Naive thymus-derived CD8-positive, alpha-beta T cell (primary cell): ENCODE measurements at places on chromosomes 6 and 20. TPM values are rescaled to one million over a fixed set of nuclear protein-coding genes. Genes with fewer than 3 reads are reported as not detected.

GRCh38 chr6:17207281-17207680, 73.9 kb upstream of the RBM24 start:
- no peaks in the 10 kb centered on the region for H3K4me1 ChIP-seq
- no peaks in the 10 kb centered on the region for H3K36me3 ChIP-seq
- no peak overlapping the region for H3K4me3 ChIP-seq
- no peak overlapping the region for H3K27ac ChIP-seq

- H3K27me3 ChIP-seq = no peaks in the 10 kb centered on the region
- no peaks in the 10 kb centered on the region for H3K4me1 ChIP-seq
These were observed 7.0 kb downstream of the SERAC1 start for GRCh38 chr6:158160932-158161539.

DNA sequence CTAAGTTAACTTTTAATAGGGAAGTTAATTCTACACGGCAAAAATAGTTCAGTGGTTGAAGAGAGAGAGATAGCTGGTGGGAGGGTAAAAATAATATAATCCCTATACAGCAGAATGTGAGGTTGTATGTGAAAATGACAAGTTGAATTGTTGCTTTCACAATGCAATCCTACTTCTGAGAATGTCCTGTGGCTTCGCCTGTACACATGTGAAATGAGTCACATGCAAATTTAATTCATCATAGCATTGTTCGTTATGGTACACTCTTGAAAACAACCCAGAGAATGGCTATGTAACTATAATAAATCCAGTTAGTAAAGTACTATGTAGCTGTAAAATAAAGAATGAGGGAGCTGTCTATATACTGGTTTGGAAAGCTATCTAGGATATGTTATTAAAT, 46.0 kb upstream of the HINT3 start:
- no peaks in the 10 kb centered on the region for H3K27me3 ChIP-seq
- no peak overlapping the region for H3K4me3 ChIP-seq
- peaks cover 4% of the 10 kb centered on the region for H3K4me1 ChIP-seq
- no peak overlapping the region for H3K27ac ChIP-seq
- H3K36me3 ChIP-seq = peaks cover 5% of the 10 kb centered on the region
- no peak for DNase-seq

- H3K4me1 ChIP-seq = peaks cover 82% of the 10 kb centered on the region
- H3K27me3 ChIP-seq = no peaks in the 10 kb centered on the region
- H3K36me3 ChIP-seq = no peaks in the 10 kb centered on the region
- H3K27ac ChIP-seq = peak overlapping the region; percentile 99
- peak; percentile 74 for DNase-seq
These were observed 4.8 kb upstream of the ZKSCAN8 start for GRCh38 chr6:28136585-28137504.

DNA sequence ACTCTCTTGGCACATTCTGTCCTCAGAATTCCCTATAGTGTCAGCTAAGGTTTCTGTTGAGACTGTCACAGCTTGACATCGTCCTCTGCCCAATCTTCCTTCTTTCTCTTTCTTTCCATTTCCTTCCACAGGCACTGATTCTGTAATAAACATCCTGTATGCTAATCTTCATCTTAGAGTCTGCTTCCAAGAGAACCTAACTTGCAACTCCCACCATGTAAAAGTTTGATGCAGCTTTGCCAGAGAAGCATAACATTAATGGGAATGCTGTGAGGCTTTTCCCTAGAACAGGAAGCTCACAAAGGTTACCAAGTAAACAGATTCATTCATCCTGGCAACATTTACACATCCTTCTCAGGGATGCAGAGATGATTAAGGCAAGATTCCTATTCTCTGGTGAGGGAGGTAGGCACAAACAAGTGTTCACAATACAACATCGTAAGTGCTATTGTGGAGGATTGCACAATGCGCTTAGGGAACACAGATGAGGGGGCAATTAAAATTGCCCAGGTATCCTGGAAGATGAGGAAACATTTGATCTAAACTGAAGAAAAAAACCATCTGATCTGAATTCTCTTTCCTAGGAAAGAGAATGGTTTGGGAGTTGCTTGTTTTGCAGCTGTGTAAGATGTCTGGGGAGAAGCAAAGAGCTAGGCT, 74.7 kb downstream of the GRM1 start:
- H3K4me3 ChIP-seq = no peak overlapping the region
- peaks cover 3% of the 10 kb centered on the region for H3K36me3 ChIP-seq
- no peaks in the 10 kb centered on the region for H3K4me1 ChIP-seq
- H3K27me3 ChIP-seq = peaks cover 3% of the 10 kb centered on the region

DNA sequence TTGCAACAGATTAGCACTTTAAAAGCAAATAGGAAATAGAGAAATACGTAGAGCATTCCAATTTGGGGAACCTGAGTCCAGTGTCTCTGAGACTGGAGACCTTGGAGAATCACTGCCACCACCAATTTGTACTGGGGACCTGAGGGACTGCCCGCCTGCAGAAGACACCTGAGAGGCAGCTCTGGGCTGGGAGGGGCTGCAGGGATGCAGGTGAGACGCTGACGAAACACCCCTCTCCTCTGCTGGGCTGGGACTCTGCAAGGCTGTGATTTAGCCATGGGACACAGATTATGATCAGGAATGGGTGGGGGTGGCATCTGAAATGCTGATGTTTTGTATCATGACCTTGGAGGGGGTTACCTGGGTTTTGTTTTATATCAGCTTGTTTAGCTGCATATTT, 7.0 kb upstream of the APMAP start:
- peaks cover 7% of the 10 kb centered on the region for H3K4me1 ChIP-seq
- H3K36me3 ChIP-seq = peaks cover 5% of the 10 kb centered on the region
- no peaks in the 10 kb centered on the region for H3K27me3 ChIP-seq
- H3K27ac ChIP-seq = no peak overlapping the region
- H3K4me3 ChIP-seq = no peak overlapping the region

DNA sequence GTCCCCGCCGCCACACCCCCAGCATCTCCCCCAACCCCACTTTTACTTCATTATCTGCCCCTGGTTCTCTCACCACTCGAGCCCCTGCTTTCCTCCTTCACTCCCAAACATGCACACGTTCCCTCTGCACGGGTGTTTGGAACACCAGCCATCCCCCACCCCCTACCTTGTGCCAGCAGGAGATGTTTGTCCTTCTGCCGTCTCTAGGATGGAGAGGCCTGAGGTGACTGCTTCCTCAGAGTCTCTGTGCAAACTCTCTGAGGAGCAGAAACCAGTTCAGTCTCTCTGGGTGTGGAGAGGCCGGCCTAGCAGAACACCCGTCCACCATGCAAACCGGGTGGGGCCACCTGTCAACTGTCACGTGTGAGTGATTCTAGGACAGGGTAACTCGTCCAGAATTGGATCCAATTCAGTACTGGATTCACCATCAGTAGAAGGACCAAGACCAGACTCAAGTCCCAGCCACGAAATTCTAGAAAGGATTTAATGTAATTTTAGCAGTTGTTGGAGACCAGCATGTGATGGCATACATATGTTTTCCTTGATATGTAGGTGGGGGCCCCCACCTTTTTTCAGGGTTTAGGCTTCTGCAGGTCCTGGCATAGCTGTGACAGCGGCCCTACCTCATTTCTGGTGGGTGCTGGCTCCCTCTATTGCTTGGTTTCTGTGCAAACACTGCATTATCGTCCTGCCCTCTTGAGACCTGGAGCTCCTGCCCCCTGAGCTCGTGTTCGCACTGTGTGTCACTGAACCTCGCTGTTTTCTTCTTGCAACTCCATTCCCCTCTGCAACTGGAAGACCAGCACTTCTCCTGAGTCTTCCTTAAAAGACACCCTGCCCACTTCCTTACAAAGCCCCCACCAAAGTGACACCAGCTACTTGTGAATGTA, at the start of gene RAET1E:
TSS of gene RAET1E (minus strand) at position 259 of the 890 bp plus-strand sequence. CDS start 7,212 bp downstream, outside the sequence.
- H3K4me3 ChIP-seq = no peak within 1 kb of the TSS
- peaks cover 15% of the 10 kb centered on the region for H3K4me1 ChIP-seq
- H3K36me3 ChIP-seq = no peaks in the 10 kb centered on the region
- H3K27ac ChIP-seq = no peak within 1 kb of the TSS

- no peaks in the 10 kb centered on the region for H3K36me3 ChIP-seq
- no peak overlapping the region for H3K4me3 ChIP-seq
- no peak for DNase-seq
- H3K4me1 ChIP-seq = peaks cover 3% of the 10 kb centered on the region
- peaks cover 12% of the 10 kb centered on the region for H3K27me3 ChIP-seq
These were observed 2.2 kb upstream of the CCM2L start for GRCh38 chr20:32007787-32008616.

GRCh38 chr6:130787726-130788500, 39.3 kb upstream of the SMLR1 start:
- H3K4me3 ChIP-seq = no peak overlapping the region
- no peaks in the 10 kb centered on the region for H3K4me1 ChIP-seq
- no peak for DNase-seq
- no peaks in the 10 kb centered on the region for H3K36me3 ChIP-seq
- H3K27me3 ChIP-seq = peaks cover 2% of the 10 kb centered on the region
- H3K27ac ChIP-seq = no peak overlapping the region

DNA sequence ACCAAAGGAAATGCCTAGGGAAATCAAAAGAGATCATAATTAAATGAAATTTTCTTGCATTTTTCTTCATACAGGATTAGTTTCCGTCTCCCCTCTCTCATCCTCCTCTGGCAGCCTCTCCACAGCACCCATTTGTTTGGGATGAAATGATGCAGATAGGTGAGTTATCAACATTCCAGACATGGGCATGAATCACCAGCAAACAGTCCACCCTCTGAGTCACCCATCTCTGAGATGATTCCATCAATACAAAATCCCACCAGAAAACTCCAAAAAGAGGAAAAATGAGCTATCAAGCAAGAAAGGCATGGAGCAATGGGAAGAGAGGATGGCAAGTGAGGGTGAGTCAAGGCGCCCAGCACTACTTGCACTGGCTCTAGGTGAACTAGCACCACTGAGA, 11.4 kb downstream of the MC3R start:
- H3K27ac ChIP-seq = no peak overlapping the region
- H3K4me3 ChIP-seq = no peak overlapping the region
- no peak for DNase-seq
- H3K4me1 ChIP-seq = peaks cover 3% of the 10 kb centered on the region

- H3K27ac ChIP-seq = peak overlapping the region; percentile 43
- peaks cover 73% of the 10 kb centered on the region for H3K4me1 ChIP-seq
- H3K36me3 ChIP-seq = no peaks in the 10 kb centered on the region
- no peaks in the 10 kb centered on the region for H3K27me3 ChIP-seq
These were observed 26.7 kb downstream of the TRERF1 start for GRCh38 chr6:42424906-42425474.

DNA sequence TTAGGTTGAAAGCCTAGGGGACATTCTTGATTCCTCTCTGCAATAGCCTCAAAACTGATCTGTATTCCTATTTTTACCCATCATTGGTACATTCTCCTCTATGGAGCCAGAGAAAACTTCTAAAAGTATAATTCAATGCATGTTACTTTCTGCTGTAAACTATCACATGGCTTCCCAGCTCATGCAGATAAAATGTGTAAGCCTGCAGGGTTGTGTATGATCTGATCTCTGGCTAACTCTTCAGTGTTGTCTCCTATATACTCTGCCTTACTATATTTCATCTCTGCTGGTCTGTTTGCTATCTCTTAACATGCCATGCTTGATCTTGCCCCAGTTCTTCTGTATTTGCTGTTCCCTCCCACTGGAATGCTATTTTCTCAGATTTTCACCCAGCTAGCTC, 323.3 kb upstream of the RSPO3 start:
- H3K4me3 ChIP-seq = no peak overlapping the region
- no peak overlapping the region for H3K27ac ChIP-seq
- no peaks in the 10 kb centered on the region for H3K4me1 ChIP-seq
- DNase-seq = no peak
- H3K36me3 ChIP-seq = no peaks in the 10 kb centered on the region

DNA sequence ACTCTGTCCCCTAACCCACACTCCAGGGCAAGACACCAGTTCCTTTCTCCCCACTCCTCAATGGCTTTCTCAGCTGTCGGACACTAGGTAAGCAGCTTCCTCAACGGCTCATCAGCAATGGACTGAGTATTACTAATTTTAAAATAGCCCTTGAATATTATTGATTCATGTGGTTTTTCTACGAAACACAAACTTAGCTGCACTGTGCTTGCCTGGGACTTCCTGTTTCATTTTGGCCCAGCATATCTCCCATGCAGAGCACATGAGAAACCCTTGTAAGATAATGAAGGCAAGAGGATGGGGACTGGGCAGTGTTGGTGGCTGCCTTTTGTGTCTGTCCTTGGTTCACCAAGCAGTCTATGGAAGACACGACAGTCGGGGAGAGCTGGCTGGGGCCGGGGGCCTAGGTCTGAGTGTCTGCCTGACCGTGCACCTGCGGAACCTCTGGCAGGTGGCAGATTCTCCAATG, 48.9 kb downstream of the RNASET2 start:
- no peaks in the 10 kb centered on the region for H3K27me3 ChIP-seq
- peak; percentile 15 for DNase-seq
- peak overlapping the region; percentile 11 for H3K27ac ChIP-seq

- no peak for DNase-seq
- peaks cover 25% of the 10 kb centered on the region for H3K4me1 ChIP-seq
- H3K27me3 ChIP-seq = peaks cover 5% of the 10 kb centered on the region
- H3K27ac ChIP-seq = no peak overlapping the region
- no peak overlapping the region for H3K4me3 ChIP-seq
These were observed 134.0 kb downstream of the WDR27 start for GRCh38 chr6:169567819-169568218.

DNA sequence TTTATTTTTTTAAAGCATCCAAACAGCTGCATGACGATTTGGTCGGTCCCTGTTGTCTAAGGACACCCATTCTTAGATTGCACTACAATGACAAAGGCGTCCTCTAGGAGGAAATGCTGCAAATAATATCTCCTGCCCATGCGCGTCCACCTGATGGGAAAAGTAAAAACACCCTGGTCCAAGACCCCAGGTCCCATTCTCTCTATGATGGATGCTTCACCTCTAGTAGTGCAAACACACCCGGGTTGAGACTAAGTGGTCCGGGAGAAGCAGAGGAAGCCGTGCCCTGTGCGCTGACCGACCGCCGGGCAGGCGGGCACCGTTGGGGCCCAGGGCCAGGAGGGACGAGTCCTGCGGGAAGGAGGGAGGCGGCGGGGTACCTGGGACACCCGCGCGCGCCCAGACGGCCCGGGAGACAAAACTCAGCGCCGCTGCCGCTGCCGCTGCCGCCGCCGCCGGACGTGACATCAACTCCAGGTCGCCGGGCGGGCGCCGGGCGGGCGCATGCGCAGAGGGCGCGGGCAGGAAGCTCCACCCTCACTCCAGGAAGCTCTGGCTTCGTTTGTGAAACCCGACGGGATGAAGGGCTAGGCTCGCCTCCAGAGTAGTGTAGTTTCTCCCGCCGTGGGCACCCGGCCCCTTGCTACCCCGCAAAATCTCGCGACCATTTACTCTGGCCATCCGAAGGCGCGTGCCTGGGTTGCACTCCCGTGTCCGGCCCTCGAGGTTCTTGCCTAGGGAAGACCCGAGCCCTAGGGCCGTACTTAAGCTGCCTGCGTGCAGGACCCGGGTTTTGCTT, at the start of gene TBC1D7:
TSS of gene TBC1D7 (minus strand) at position 462 of the 799 bp plus-strand sequence. CDS start 1,639 bp downstream, outside the sequence.
- DNase-seq = peak; percentile 88
- no peaks in the 10 kb centered on the region for H3K27me3 ChIP-seq
- H3K4me3 ChIP-seq = peak within 1 kb of the TSS; percentile 90
- peaks cover 24% of the 10 kb centered on the region for H3K4me1 ChIP-seq

GRCh38 chr20:57633945-57634491, 13.8 kb upstream of the ZBP1 start:
- H3K4me1 ChIP-seq = peaks cover 43% of the 10 kb centered on the region
- H3K36me3 ChIP-seq = peaks cover 36% of the 10 kb centered on the region
- peak overlapping the region; percentile 63 for H3K4me3 ChIP-seq
- peak; percentile 64 for DNase-seq

The FAM229B gene
- 12.3 TPM for polyA plus RNA-seq

The GPSM3 gene
- 138 TPM for polyA plus RNA-seq

The GMDS gene
- 22.3 TPM for polyA plus RNA-seq

The TP53TG5 gene
- 0.42 TPM for polyA plus RNA-seq

The R3HDML gene
- not detected for polyA plus RNA-seq
